Posterior vena cava (tissue), 2 donors: ENCODE measurements at places on chromosomes 5 and 9. TPM values are rescaled to one million over a fixed set of nuclear protein-coding genes. Genes with fewer than 3 reads are reported as not detected.

DNA sequence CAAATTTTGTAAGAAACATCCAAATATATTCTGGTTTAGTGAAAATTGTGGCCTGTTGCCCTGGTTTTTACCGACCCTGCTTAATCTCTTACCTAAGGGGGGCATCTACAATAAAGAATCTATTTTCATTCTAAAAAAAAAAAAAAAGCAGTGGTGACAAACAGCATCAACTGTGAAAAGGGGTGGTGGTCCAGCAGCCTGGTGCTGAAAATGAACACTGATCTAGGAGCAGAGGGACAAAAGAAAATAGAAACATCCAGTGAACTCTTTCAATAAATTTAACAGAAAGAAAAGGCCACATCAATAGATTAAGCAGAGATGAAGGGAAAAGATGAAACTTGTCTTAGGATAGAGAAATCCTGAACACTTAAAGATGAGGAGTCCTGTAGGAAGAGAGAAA lies 348.7 kb upstream of the GRAMD2B start:
- DNase-seq, result no peak

DNA sequence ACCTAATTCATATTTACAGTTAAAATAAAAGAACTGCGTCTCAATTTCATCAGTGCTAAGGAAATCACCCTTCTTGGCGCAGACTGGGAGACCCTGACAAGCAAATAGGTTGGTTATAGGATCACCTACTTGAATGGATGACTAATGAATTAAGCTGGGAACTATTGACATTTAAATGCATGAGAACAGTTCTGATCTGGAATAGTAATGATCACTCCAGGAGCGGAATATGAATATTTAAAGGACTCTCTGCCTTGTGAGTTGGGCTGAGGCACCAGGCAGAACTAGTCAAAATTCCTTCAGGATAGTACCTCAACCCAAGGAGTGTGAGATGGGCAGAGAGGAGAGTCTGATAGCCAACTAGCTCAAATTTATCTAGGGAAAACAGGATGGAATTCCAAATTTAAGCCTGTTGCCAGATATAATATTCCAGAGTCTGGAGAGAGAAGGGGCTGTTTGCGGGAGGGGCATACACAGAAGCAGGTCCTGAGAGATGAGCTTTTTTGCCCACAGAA lies 364.4 kb downstream of the CSNK1G3 start:
- DNase-seq, result no peak

- DNase-seq, result no peak
These were observed 159.8 kb downstream of the SYK start for GRCh38 chr9:90961375-90961774.

C5orf22 gene
- 21.3 TPM for total RNA-seq
